ENCODE measurements at places on chromosomes 7 and 10.

GRCh38 chr10:62541811-62542210 is 167.6 kb downstream of the ZNF365 start:
- no peak for DNase-seq

GRCh38 chr7:110544194-110544593 is 546.7 kb upstream of the LRRN3 start:
- no peak for DNase-seq

- DNase-seq: no peak
Observed at GRCh38 chr7:20146451-20146850, 70.7 kb downstream of the MACC1 start.

GRCh38 chr7:47100817-47101435 is 481.0 kb downstream of the TNS3 start:
- DNase-seq: no peak

- DNase-seq: no peak
Observed at GRCh38 chr7:930975-931758, 23.3 kb downstream of the ADAP1 start.

All from stimulated activated CD4-positive, alpha-beta T cell treated with anti-CD3 and anti-CD28 coated beads, Interleukin-2, amount 100 ng/mL, for 24 hours (primary cell).